ENCODE measurements at places on chromosomes 7 and 10.

DNA sequence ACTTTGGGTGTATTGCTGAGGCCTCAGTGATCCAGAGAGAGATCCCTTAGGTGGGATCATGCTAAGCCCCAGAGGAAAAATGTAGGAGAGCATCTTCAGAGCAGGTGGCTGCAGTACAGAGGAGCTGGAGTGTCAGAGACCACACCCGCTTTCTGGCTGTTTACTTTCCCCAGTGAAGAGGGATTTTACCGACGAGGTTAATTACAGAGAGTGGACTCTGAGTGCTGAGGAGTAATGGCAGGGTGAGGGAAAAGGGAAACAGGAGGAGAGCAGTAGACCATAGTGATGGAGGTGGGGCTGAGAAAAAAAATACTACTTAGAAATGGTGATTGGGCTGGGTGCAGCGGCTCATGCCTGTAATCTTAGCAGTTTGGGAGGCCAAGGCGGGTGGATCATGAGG is 43.3 kb upstream of the HBP1 start:
- no peak overlapping the region for H3K27ac ChIP-seq
- no peaks in the 10 kb centered on the region for H3K27me3 ChIP-seq
- no peaks in the 10 kb centered on the region for H3K4me1 ChIP-seq
- no peaks in the 10 kb centered on the region for H3K36me3 ChIP-seq
- H3K4me3 ChIP-seq: no peak overlapping the region
- no peak for DNase-seq

DNA sequence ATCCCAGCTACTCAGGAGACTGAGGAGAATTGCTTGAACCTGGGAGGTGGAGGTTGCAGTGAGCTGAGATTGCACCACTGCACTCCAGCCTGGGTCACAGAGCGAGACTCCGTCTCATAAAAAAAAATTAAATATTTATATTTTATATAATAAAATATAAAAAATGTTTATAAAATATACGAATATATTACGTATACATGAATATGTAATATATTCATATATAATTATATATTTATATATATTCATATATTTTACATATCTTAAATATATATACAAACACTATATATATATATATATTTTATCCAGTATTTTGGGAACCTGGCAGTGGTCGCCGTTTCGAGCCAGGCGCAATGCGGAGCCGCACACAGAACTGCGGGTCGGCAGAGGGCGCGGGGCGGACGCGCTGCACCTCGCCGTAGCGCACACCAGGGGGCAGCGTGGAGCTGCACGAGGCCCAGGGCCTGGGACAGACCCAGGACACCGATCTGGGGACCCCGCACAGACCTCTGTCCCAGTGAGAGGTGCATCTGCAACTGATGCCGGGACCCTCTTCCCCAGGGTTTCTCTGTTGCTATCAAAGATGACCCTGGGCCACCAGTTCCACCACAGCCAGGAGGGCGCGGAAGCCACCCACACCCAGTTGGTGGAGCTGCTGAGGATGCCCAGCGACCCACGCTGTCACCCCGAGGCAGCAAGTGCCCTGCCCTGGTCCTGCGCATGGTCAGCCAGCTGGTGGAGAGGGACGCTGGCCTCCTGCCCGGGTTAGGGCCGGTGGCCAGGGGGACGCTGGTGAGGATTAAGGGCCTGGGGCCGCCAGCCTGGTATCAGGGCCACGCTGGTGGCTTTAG is 22.7 kb downstream of the AP5Z1 start:
- no peaks in the 10 kb centered on the region for H3K27me3 ChIP-seq
- no peak overlapping the region for H3K27ac ChIP-seq
- no peak overlapping the region for H3K4me3 ChIP-seq
- peaks cover under 1% of the 10 kb centered on the region for H3K4me1 ChIP-seq
- peak; percentile 18 for DNase-seq

- H3K27ac ChIP-seq: no peak overlapping the region
- no peak for DNase-seq
- H3K4me3 ChIP-seq: no peak overlapping the region
- H3K27me3 ChIP-seq: no peaks in the 10 kb centered on the region
These were observed 22.1 kb downstream of the ARL5B start for GRCh38 chr10:18681366-18681765.

DNA sequence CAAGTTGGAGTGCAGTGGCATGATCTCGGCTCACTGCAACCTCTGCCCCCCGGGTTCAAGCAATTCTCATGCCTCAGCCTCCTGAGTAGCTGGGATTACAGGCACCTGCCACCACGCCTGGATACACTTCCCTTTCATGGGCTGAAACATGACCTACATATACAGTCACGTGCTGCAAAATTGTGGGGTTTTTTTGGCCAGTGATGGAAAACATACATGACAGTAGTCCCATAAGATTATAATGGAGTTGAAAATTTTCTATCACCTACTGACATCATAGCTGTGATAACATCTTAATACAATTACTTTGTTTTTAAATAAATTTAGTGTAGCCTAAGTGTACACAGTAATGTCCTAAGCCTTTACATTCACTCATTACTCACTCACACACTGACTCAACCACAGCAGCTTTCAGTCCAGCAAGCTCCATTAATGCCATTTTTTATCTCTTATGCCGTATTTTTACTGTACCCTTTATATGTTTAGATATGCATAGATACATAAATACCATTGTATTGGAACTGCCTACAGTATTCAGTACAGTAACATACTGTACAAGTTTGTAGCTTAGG is 79.9 kb upstream of the TMEM196 start:
- no peak overlapping the region for H3K27ac ChIP-seq
- no peaks in the 10 kb centered on the region for H3K27me3 ChIP-seq
- H3K36me3 ChIP-seq: no peaks in the 10 kb centered on the region
- no peaks in the 10 kb centered on the region for H3K4me1 ChIP-seq
- no peak overlapping the region for H3K4me3 ChIP-seq

DNA sequence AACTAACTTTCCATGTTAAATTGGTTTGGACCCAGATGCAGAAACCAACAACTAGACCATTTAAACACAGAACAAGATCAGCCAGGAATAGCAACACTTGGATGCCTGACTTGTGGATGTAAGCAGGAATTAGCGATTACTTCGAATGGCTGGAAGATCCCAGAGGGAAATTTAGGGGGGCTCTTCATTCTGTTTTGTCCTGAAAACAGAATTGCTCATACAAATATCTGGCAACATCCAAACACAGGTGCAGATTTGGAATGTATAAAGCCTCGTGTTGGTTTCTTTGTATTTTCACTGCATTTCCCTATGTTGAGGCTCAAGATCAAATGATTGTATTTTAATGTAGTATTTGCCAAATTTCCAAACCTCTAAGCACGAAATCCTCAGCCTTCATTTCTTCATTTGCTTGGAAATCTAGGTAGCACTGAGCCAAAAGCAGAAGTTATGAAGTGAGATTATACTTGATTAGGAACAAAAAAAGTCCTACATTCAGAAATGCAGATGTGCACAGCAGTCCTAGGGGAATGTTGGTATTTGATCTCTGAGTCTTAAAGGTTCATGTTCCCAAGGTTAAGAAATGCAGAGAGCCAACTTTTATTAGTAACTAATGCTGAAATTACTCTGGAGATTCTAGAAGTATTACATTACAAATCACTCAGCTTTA is 248.7 kb upstream of the TCF7L2 start:
- no peaks in the 10 kb centered on the region for H3K27me3 ChIP-seq
- H3K4me3 ChIP-seq: no peak overlapping the region
- peaks cover 13% of the 10 kb centered on the region for H3K4me1 ChIP-seq
- H3K27ac ChIP-seq: peak overlapping the region; percentile 71

DNA sequence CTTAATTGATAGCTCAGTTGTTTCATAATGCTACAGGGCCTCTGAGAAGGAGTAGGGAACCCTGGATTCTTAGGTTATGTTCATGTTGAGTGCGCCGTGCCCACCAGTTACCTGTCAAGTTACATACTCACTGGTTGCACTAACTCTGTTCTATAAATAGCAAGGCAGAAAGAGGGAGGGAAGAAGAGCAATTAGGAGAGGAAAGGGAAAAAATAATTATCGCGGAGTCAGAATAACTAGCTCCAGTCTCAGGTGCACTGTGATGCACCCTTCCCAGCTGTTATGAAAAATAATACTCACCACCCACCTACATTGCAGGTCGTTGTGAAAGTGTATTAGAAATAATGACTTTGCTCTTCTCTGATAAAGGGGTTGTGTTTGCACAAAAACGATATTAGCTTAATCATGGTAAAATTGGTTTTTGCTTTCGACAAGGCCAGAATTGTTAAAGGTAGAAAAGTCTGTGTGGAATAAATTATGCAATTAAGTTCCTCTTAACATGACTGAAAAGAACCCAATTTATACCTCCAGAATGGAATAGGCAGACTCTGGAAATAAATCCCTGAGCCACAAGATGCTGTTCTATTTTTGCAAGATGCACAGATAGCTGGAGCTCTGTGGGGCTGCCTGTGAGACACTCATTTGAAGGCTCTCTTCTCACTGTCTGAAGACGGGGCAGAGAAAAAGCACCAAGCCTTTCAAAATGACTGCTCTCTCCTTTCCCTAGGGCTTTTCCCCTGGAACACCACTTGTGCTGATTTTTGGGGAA is 137.6 kb upstream of the PITRM1 start:
- H3K27ac ChIP-seq: no peak overlapping the region
- DNase-seq: no peak
- H3K4me3 ChIP-seq: no peak overlapping the region
- H3K4me1 ChIP-seq: no peaks in the 10 kb centered on the region

- DNase-seq: peak; percentile 48
- H3K27me3 ChIP-seq: no peaks in the 10 kb centered on the region
- H3K4me3 ChIP-seq: no peak overlapping the region
- no peaks in the 10 kb centered on the region for H3K36me3 ChIP-seq
- H3K27ac ChIP-seq: no peak overlapping the region
- H3K4me1 ChIP-seq: no peaks in the 10 kb centered on the region
These were observed 19.8 kb upstream of the CPN1 start for GRCh38 chr10:100101192-100102076.

DNA sequence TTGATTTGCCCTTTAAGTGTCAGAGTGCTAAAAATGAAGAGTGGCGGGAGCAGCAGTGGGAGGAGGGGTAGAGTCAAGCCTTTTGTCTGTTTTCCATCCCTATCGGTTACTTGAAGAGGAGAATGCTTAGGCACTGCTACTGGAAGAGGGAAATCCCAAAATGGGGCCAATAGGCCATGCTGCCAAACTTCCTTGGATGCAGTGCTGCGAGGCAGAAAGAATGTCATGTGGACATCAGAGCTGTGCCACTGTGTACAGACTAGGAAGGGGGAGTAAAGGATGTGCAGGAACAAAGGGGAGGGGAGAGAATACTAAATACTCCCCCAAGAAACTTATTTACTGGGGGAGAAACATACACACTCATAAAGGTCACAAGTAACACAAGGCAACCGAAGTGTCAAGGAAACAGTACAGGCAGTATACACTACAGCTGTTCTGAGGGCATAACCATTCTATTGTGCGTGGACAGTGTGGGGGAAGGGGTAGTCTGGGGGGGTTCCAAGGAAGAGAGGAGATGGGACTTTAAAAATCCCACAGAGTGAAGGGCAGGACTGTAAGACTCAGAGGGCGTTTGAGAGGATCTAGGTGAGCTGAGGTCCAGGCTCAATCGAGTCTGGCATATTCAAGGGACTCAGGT is 228.7 kb upstream of the PLXNA4 start:
- no peak overlapping the region for H3K4me3 ChIP-seq
- no peaks in the 10 kb centered on the region for H3K36me3 ChIP-seq
- no peaks in the 10 kb centered on the region for H3K4me1 ChIP-seq
- no peak overlapping the region for H3K27ac ChIP-seq

DNA sequence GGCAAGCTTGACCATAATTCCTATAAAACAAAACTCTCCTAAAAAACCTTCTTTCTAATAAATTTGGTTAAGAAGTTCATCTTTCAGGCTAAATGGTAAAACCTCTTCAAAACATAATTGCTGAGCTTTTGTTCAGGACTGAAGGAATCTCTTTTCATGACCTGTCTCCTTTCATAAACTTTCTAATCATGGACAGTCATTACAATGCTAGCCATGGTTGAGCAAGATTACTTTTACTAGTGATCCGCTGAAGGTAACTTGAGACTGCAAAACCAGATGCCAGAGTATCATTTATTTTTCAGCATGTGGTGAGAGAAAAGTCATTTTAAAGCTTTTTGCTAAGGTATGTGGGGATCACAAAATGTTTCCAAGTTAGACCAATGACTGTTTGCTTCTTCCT is 186.4 kb upstream of the RHOBTB1 start:
- no peak overlapping the region for H3K4me3 ChIP-seq
- H3K4me1 ChIP-seq: no peaks in the 10 kb centered on the region
- H3K36me3 ChIP-seq: no peaks in the 10 kb centered on the region
- no peaks in the 10 kb centered on the region for H3K27me3 ChIP-seq

GRCh38 chr7:120402079-120402767 is 129.2 kb downstream of the KCND2 start:
- no peaks in the 10 kb centered on the region for H3K36me3 ChIP-seq
- no peak for DNase-seq
- H3K27ac ChIP-seq: no peak overlapping the region
- no peaks in the 10 kb centered on the region for H3K4me1 ChIP-seq

- H3K27ac ChIP-seq: no peak overlapping the region
- no peaks in the 10 kb centered on the region for H3K36me3 ChIP-seq
- H3K4me3 ChIP-seq: no peak overlapping the region
- no peak for DNase-seq
- H3K27me3 ChIP-seq: no peaks in the 10 kb centered on the region
- no peaks in the 10 kb centered on the region for H3K4me1 ChIP-seq
These were observed 71.8 kb downstream of the JAZF1 start for GRCh38 chr7:28108747-28109146.

GRCh38 chr10:59181668-59182067 is 5.2 kb downstream of the PHYHIPL start:
- peaks cover 4% of the 10 kb centered on the region for H3K27me3 ChIP-seq
- DNase-seq: peak; percentile 74
- H3K27ac ChIP-seq: no peak overlapping the region
- H3K4me1 ChIP-seq: peaks cover 8% of the 10 kb centered on the region
- H3K36me3 ChIP-seq: no peaks in the 10 kb centered on the region
- no peak overlapping the region for H3K4me3 ChIP-seq

DNA sequence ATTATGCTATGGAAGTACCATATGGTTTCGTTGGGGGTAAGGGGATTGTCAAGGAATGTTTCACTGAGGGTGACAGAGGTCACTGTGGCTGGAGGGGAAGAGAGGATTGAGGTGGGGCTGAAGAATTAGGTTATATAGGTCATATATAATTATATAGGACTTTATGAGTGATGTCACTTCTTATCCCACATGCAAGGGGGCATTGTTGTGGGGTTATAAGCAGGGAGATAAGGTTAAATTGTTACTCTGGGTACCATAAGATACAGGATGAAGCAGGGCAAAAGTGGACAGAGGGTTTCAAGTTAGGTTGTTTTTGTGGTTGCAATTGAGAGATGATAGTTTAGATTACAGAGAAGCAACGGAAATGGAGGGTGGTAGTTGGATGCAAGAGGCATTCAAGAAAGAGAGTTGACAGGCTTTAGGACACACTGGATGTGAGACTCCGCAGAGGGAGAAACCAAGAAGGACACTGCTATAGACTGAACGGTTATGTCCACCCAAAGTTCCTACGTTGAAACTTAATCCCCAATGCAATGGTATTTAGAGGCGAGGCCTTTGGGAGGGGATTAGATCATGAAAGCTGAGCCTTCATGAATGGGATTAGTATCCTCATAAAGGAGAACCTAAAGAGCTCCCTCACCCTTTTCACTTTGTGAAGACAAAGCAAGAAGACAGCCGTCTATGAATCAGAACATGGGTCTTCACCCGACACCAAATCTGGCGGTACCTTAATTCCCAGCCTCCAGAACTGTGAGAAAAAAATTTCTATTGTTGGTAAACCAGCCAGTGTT is 7.0 kb upstream of the PRR15 start:
- no peak overlapping the region for H3K27ac ChIP-seq
- H3K27me3 ChIP-seq: peaks cover 2% of the 10 kb centered on the region
- no peak overlapping the region for H3K4me3 ChIP-seq
- no peak for DNase-seq
- H3K36me3 ChIP-seq: no peaks in the 10 kb centered on the region
- H3K4me1 ChIP-seq: no peaks in the 10 kb centered on the region

- H3K36me3 ChIP-seq: no peaks in the 10 kb centered on the region
- no peaks in the 10 kb centered on the region for H3K4me1 ChIP-seq
- DNase-seq: no peak
- no peak overlapping the region for H3K27ac ChIP-seq
- no peak overlapping the region for H3K4me3 ChIP-seq
These were observed 70.2 kb downstream of the PIP4K2A start for GRCh38 chr10:22644222-22644621.
